ENCODE measurements at places on chromosomes 6 and 20.

- DNase-seq: no peak
Measured at GRCh38 chr6:13071550-13072345, 256.6 kb downstream of the TBC1D7 start.

DNA sequence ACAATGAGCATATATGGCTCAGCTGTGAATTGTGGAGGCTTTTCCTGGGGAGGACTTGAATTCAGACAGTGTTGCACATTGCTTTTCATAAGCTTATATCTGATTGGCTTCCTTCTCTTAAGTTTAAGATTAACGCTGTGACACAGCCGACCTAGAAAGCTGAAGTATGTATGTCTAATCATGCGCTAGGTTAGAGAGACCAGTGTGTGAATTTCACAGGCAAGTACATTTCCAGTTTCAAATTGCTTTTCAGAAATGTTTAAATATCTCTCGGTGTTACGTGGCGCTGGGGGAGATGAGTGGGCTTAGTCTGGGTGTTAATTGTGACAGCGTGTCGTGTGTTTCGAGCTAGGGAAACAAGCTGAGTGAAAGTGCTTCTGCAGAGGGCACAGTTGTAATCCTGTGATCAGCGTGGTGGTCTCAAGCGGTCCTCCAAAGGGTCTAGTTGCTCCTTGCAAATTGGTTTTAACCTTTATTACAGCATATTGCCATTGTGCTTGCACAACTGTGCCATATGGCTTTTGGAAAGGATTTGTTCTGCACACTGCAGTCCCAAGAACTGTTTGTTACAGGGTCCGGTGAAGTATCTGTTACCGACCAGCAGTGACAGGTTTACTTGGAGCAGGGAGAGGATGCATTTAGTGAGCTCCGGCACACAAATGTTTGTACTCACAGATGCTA is 166.6 kb downstream of the SASH1 start:
- no peak for DNase-seq

- DNase-seq: no peak
Measured at GRCh38 chr6:121849477-121849876, 414.0 kb downstream of the GJA1 start.

- DNase-seq: no peak
Measured at GRCh38 chr6:114158411-114158810, 184.4 kb downstream of the HS3ST5 start.

DNA sequence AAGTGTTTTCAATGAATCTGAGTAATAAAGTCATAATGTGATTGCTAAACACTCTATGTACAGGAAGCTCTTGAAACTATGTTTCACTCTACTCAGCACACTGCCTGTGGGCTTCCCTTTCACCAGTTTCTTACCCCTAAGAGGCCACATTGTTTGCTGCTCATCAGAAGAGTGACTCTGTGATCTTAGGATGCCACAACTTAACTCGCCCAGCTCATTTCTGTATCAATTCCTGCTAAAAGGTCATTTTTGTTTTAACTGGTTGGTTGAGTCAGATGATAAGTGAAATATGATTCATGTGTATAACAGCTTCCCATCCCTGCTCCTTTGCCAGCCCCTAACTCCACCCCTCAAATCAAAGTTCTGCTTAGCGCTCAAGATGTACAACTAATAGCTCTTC is 9.8 kb upstream of the NDUFAF4 start:
- DNase-seq: no peak

- DNase-seq: no peak
Measured at GRCh38 chr6:46377209-46377608, 114.0 kb downstream of the RCAN2 start.

Measured in GOT3 (cell line).